SK-N-SH (cell line): ENCODE measurements at places on chromosomes 1 and 21.

DNA sequence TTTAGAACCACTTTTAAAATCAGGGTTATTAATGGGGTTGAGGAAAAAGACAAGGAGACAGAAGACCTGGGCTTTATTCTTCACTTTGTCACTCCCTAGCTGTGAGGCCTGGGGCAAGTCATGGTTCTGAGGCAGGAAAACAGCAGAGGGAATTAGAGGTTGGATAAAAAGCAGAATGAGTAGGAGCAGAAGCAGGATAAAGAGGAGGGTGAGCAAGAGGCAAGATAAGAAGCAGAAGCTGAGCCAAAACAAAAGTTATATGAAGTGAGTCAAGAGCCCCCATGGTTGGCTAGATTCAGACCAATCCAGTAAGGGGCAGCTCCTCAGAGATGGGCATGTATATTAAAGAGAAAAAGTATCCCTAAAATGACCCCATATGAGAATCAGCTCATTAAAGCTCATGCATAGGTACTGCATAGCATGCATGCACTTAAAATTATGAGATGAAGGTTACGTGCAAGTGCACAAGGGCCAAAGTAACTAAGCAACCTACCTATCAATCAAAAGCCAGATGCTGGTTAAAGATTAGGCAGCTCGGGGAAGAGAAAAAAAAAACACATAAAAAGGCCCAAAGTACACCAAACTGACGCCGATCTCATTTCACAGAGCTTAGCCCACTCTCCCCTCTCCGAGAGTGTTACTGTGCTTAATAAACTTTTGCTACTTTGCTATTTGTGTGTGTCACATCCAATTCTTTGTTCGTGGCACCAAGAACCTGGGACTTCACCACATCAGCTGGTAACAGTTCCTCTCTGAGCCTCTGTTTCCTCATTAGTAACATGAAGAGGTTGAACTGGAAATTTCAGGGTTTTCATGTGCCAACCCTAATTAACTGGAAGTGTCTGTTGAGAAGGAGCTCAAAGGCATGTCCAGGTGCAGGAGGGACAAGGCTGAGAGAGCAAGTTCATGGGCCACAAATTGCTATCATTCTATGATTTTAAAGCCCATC lies 2.2 kb downstream of the AVPR1B start:
- no peak for DNase-seq

GRCh38 chr1:9717193-9718005 lies 65.9 kb downstream of the PIK3CD start:
- peak; percentile 65 for DNase-seq

- DNase-seq: no peak
These were observed 5.6 kb upstream of the ARF1 start for GRCh38 chr1:228076796-228077430.

GRCh38 chr1:113792986-113793385 lies 19.3 kb downstream of the RSBN1 start:
- no peak for DNase-seq

DNA sequence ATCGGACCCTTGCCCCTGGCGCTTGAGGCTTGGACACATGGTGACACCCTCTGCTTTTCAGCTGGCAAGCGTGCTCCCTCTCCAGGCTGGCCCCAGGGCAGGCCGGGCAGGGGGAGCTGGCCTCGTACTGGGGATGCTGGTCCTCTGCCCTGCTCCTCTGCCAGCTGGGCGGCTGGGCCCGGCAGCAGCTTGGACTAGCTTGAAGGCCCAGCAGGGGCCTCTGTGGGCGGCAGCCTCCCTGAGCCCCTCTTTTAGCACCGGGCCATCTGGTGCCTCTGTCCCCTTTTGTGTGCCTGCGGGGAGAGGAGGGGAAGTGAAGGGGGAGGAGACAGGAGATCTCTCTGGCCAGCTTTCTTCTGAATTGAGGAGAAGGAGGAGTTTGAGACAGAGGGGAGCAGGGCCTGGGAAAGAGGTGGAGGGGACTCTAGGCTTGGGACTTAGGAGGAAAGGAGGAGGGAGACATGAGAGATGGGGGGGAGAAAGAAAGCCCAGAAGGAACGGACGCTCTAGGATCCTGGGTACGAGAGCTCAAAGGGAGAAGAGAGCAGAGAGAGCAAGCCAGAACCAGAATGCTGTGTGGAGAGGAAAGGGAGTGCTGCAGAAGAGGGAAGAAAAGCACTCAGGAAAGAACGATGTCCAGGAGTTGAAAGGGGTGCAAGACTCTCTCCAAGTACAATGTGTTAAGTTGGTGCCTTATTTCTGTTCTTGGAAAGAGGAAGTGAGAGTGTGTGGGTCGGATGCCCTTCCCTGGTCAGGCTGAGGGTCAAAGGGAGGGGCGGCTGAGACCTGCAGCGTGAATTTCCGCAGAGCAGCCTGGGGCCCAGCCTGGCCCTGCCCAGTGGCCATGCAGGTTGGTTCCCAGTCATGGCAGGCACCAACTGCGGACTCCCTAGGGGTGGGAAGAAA lies 40.3 kb downstream of the IER5 start:
- peak; percentile 79 for DNase-seq

GRCh38 chr1:212496682-212497081 lies 64.0 kb downstream of the NENF start:
- DNase-seq: no peak

DNA sequence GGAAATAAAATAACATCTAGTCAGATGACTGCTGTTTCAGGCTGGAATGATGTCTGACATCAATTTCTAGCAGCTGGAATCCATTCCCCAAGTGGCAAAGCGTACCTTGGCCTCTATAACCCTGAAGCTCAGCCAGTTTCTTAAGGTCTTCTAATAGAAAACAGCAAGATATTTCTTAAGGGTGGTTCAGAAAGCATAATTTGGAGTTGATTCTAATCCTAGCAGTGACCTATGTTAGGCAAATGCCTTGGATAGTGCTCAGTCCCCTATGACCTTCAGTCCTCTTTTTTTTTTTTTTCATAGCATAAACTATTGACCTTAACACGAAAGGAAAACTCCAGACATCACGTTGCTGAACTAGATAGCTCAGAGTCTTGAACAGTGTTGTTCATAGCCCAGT lies 56.5 kb downstream of the LAMC2 start:
- DNase-seq: no peak

- DNase-seq: no peak
These were observed 116.2 kb upstream of the KCNK2 start for GRCh38 chr1:214966346-214966745.

- no peak for DNase-seq
These were observed 356.1 kb downstream of the LMO4 start for GRCh38 chr1:87684713-87685205.

- DNase-seq: no peak
These were observed 2.5 kb downstream of the LHX4 start for GRCh38 chr1:180232521-180233043.

- DNase-seq: no peak
These were observed 5.3 kb downstream of the LUZP1 start for GRCh38 chr1:23163395-23163794.

DNA sequence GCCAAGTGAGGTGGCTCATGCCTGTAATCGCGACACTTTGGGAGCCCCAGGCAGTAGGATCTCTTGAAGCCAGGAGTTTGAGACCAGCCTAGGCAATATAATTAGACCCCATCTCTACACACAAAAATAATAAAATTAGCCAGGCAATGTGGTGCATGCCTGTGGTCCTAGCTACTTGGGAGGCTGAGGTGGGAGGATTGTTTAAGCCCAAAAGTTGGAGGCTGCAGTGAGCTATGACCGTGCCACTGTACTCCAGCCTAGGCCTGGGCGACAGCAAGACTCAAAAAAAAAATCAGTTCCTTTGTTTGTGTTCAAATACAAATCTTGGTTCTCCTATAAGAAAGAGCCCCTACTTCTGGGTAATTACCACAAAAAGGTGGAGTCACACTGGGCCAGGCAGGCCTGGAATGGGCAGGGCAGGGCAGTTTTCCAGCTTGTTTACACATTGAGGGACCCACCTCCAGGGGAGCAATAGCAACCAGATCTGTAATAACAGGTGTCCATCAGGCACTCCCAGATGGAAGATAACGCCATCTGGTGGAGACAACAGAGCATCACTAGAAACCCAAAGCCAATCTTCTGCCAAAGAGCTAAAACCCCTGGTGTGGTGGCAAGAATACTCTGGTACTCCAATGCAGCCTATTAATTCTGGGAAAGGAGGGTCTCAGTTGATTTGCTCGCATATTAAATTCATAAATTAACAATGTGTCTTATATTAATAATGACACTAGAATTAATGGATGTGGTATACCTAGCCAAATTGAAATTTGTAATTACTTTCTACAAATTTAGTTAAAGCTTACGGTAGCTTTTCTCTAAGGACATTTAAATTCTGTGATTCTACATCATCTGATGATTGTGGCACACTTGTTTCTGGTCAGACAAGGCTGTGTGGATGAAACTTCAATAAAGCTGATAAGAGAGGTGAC lies 13.2 kb downstream of the PPP1R15B start:
- DNase-seq: peak; percentile 82

DNA sequence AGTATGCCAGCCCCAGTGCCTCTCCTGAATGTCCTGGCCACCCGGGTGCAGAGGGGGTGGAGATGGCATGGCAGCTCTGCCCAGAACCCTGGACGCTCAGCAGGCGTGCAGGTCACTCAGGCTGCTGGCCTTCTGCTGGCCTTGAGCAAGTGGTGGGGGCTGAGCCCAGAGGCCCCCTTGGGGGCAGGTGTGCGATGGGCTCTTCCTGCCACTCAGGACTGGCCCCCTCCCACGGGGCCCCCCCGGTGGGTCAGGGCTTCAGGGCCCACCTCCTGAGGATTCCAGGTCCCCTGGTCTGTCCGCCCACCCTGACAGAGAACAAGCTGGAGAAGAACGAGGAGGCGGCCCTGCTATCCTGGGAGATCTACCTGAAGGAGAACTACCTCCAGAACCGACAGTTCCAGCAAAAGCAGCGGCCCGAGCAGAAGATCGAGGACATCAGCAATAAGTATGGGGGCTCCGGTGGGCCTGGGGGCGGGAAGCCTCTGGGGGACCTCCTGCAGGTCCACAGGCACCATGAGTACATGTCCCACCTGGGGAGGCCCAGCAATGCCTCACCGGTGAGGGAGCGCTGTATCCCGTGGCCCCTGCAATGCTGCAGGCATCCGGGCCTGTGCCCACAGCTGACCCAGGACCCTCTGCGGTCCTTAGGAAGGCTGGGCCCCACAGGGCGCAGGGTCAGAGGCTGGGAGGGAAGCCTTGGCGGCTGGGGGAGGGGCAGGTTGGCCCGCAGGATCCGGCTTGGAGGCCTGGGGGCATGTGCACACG lies 37.0 kb upstream of the LRRC3 start:
- no peak for DNase-seq

GRCh38 chr1:19457607-19458006 lies 27.7 kb downstream of the CAPZB start:
- DNase-seq: no peak

GRCh38 chr1:208409176-208409575 lies 165.0 kb upstream of the PLXNA2 start:
- DNase-seq: no peak

DNA sequence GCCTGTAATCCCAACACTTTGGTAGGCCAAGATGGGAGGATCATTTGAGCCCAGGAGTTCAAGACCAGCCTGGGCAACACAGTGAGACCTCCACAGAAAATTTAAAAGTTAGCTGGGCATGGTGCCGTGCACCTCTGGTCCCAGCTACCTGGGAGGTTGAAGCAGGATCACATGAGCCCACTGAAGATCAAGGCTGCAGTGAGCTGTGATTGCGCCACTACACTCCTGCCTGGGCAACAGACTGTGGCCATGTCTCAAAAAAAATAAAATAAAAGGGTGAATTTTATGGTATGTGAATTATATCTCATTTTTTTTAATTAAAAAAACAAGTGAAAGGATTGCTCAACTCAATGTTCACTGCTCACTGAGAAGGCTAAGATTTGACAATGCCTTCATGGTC lies 8.7 kb downstream of the ARID4B start:
- DNase-seq: no peak

GRCh38 chr1:158654086-158654485 lies 32.4 kb downstream of the SPTA1 start:
- no peak for DNase-seq

DNA sequence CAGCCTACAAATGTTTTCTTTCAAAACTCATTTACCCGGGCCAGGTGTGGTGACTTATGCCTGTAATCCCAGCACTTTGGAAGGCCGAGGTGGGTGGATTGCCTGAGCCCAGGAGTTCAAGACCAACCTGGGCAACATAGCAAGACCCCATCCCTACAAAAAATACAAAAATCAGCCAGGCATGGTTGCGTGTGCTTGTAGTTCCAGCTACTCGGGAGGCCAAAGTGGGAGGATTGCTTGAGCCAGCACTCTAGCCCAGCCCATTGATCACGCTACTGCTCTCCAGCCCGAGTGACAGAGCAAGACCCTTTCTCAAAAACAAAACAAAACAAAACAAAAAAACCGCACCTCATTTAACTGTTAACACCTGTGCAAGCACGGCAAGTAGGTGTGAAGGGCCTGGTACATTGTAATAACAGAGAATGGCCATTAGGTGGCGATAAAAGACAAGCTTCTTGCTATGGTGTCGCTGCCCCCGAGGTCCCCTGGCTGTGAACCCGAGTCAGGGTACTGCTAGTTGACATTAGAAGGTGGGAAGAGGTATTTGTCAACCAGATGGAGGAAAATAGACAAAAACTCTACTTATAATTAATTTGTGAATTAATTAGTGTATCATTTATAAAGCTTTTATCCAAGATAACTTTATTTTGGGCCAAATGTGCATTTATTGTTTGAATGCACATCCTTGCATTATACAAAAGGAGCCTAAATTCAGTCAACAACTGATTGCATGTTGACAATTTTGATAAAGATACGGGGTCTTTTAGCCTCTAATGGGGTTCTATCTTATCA lies 66.5 kb downstream of the SH3BGR start:
- DNase-seq: peak; percentile 87

DNA sequence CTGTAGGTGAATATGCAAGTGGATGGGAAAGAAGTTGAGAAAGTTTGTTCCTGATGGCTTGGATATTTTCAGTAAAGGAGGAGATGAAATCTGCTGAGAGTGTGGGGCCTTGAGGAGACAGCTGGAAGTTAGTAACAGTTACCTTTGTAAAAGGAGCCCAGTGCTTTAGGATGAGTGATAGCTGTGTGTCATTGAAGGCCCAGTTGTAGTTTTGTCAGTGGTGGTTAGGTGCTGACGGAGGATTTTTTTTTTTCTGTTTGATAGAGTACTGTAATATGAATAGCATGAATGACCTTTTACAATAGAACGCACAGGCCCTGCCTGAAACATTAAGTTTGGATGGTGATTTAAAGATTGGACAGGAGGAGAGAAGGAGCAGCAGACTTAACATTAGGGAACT lies 33.3 kb downstream of the LRRC8D start:
- DNase-seq: no peak

DNA sequence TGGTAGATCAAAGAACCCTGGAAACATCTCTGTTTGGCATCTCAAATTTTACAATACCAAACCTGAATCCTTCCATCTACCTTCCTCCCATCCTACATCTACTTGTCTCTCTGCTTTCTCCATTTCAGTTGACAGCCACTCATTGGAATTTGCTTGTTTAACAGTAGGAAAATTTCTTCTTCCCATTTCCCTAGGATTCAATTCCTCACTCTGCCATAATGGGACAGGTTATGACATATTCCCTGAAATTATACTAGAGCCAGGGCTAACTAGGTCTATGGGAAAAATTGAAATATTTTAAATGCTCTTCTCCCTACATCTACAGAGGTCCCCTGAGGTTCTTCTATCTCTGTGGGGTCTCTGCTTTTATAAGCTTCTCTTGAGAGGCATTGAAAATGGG lies 257.7 kb downstream of the KCNH1 start:
- no peak for DNase-seq

GRCh38 chr21:29316029-29316742 lies 17.5 kb downstream of the BACH1 start:
- DNase-seq: no peak

- peak; percentile 36 for DNase-seq
These were observed 183.6 kb upstream of the KIAA0040 start for GRCh38 chr1:175376194-175376593.
